ENCODE measurements at places on chromosomes 12 and 14.

GRCh38 chr12:2083008-2083407, 30.2 kb downstream of the CACNA1C start:
- no peak for DNase-seq

DNA sequence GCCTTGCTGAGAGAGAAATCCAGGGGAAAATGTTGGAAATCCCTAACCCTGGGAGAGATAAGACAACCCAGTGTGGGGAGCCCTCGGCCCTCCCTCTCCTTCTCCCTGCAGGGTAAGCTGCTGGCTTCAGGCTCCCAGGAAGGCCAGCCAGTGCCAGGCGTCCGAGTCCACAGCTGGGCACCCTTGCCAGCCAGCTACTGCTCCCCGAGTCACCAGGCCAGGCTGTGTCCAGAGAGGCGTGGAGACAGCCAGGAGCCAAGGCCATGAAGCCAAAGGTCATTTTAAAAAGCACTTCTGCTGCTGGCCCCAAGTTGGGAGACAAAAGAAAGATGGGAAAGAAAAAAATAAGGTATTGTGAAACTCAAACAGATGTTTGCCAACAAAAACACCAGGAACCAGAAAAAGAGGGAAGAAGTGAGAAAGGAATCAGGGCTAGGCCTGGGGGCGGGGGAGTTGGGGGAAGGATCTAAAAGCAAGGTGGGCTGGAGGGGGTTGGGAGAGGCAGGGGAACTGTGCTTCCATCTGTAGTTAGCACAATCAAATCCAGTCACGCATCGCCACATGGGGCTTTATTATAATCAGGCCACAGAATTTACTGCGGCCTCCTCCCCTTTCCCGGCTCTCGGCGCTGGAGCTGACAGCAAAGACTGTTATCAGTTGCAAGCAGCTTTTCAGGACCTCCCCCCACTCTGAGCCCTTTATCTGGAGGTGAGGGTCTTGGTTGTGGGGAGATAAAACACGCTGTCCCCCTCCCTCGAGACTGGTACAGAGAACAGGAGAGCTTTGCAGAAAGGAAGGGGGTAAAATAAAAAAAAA, 33.5 kb downstream of the RBM19 start:
- DNase-seq: no peak

DNA sequence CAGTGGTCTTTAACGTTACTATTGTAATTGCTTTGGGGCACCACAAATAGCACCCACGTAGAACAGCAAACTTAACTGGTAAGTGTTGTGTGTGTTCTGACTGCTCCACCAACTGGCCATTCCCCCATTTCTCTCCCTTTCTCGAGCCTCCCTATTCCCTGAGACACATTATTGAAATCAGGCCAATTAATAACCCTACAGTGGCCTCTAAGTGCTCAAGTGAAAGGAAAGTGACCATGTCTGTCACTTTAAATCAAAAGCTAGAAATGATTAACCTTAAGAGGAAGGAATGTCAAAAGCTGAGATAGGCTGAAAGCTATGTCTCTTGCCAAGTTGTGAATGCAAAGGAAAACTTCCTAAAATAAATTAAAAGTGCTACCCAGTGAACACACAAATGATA, 22.3 kb downstream of the PPP1R13B start:
- no peak for DNase-seq

DNA sequence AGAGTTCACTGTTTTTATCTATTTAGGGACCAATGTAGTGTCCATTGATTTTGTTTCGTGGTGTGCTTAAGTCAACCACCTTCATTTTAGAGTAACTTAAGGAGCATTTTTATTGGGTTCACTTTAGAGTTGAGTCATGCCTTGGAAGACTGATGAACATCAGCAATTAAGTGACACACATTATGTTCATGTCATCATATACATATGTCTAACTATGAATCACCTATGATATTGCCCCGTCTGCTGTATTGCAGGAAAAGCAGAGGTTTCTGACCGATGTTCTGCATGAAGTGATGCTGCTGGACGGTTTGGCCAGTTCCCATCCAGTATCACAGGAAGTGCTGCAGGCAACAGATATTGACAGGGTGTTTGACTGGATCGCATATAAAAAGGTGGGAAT, 227.1 kb downstream of the TRHDE start:
- DNase-seq: no peak

DNA sequence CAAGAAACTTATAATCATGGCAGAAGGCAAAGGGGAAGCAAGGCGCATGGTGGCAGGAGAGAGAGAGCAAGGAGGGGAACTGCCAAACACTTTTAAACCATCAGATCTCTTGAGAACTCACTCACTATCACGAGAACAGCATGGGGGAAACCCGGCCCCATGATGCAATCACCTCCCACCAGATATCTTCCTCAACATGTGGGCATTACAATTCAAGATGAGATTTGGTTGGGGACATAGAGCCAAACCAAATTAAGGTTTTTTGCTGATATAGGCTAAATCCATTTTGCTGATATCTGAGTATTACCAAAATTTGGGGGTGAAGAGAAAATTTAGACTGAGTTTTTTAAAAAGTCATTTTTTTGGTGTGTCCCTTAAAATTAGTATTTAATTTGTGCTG, 54.9 kb upstream of the TMX1 start:
- DNase-seq: no peak

DNA sequence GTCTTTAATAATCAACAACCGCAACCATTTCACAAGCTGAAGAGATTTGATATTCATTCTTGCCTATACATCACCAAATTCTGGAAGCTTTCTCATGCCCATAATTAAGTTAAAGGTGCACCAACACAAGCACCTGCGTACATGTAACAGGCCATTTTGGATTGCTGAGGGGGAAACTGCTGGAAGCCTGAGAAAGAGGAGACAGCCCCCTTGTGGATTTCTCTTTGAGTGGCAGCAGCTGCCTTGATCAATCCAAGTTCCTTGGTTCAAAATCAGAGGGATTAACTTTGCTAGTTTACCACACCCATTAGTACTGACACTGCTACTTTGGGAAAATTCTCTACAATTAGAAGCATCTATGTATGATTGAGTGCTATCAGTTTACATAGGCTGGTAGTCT, 321.1 kb downstream of the NOVA1 start:
- DNase-seq: no peak

- no peak for DNase-seq
Observed at GRCh38 chr12:109997393-109997792, 1.2 kb upstream of the GIT2 start.

DNA sequence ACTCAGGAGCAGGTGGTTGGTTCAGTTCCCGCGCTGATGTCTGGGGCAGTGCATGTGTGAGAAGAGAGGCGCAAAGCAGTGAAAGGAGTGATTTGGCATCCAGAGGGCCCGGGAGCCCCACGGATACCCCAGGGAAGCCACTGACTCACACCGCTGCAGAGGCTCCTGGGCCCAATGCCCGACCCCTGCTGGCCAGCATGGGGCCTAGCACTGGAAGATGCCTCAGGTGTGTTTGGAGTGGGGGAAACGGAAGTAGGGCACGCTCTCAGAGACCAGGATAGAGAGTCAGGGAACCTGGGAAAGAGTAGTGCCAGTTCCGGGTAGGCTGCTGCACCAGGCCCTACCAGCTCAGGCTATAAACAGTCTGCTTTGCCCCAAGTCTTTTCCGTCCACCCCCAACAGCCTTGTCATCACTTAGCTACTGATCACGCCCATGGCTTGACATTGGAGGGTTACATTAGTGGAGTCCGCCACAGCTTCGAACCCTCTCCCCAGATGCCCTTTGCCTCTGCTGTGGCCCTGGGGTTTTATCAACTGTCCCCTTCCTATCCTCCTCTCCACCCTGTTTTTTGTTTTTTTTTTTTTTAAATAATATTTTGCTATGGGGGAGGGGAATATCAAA, 9.5 kb upstream of the CSAD start:
- no peak for DNase-seq

GRCh38 chr12:946631-947030, 2.9 kb downstream of the RAD52 start:
- no peak for DNase-seq

DNA sequence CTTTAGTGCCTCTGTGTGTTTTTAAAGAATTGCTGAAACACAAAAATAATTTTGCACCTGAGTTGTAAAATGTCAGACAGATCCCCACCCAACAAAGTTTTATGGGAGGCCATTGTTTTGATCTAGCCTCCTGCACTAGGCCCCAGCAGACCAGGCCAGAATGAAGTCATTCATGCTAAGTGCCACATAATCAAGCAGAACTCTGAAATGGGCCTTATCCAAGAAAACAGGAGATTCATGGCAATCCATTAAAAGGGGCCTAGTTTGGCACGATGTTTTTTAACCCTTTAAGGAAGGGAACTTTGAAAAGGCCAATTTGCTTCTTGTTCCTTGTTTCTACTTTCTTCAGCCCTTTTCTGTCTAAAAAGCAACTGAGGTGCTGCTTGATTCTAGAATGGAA, 260.9 kb downstream of the ITPR2 start:
- no peak for DNase-seq

- no peak for DNase-seq
Observed at GRCh38 chr14:34951286-34951685, 31.5 kb upstream of the SRP54 start.

- DNase-seq: no peak
Observed at GRCh38 chr14:100764471-100765115, 37.9 kb downstream of the DLK1 start.

- no peak for DNase-seq
Observed at GRCh38 chr12:120759591-120760348, 34.1 kb downstream of the ACADS start.

DNA sequence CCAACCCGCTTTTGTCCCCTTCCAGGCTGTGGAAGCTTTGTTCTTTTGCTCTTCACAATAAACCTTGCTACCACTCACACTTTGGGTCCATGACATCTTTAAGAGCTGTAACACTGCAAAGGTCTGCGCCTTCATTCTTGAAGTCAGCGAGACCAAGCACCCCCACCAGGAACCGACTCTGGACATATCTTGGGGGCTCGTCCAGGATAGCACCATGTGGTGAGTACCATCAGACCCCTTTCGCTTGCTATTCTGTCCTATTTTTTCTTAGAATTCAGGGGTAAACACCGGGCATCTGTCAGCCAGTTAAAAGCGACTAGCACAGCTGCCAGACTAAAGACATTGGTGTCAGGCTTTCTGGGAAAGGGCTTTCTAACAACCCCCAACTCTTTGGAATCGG, 137.6 kb upstream of the PPFIA2 start:
- no peak for DNase-seq

DNA sequence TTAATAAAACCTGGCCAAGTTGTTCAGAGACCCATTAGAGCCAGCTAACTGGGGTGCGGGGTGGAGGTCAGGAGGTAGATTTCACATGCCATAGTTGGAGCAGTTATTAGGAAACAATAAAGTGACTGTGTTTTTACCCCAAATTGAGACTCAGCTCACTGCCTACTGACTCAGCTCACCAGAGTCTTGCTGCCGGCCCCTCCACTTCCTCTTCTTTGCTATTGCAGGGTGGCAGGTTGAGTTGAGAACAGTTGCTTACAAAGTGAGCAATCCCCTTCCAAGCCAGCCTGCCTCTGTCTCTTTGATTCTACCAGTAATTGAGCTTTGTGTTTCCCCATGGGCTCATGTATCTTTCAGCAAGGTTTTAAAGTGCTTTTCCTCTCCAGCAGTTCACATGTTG, 12.9 kb downstream of the ST8SIA1 start:
- DNase-seq: no peak

DNA sequence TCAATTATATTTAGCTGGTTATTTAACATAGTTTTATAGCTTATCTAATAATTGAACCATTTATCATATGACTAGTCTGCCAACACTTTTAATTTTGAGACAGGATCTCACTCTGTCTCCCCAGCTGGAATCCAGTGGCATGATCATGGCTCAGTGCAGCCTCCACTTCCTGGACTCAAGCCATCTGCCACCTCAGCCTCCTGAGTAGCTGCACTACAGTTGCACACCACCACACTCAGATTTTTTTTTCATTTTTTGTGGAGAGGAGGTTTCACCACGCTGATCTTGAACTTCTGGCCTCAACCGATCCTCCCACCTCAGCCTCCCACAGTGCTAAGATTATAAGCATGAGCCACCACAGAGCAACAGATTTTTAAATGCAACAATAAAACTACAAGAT, 151.4 kb upstream of the MDGA2 start:
- DNase-seq: no peak

- DNase-seq: no peak
Observed at GRCh38 chr12:82596483-82596882, 90.2 kb upstream of the TMTC2 start.

- DNase-seq: no peak
Observed at GRCh38 chr14:74548881-74549280, 55.3 kb downstream of the ISCA2 start.

DNA sequence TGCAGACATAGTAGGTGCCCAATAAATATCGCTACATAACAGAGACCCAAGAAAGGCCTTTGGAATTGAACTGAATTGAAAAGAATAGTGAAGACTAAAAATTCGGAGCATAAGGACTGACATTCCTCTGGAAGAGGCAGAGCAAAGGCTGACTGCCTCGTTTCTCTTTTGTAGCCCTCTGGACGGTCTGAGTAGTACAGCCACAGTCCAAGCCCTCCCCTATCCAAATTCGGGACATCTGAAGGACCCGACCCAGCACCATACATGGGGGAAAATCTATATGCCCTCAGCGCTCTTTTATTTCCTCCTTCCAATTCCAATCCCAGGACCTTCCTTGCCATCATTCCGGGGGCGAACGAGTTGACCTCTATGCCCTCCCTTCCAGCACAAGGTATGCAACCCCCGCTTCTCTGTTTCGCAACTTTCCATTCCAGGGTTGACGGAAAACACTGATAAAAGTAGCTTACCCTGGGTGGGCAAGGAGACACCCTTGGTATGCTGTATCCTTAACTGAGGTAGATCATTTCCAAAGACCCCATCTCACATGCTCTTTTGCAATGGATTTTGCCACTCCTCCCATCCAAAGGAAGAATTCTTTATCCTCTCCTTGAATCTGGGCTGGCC, 127.4 kb upstream of the MAP1LC3B2 start:
- no peak for DNase-seq

DNA sequence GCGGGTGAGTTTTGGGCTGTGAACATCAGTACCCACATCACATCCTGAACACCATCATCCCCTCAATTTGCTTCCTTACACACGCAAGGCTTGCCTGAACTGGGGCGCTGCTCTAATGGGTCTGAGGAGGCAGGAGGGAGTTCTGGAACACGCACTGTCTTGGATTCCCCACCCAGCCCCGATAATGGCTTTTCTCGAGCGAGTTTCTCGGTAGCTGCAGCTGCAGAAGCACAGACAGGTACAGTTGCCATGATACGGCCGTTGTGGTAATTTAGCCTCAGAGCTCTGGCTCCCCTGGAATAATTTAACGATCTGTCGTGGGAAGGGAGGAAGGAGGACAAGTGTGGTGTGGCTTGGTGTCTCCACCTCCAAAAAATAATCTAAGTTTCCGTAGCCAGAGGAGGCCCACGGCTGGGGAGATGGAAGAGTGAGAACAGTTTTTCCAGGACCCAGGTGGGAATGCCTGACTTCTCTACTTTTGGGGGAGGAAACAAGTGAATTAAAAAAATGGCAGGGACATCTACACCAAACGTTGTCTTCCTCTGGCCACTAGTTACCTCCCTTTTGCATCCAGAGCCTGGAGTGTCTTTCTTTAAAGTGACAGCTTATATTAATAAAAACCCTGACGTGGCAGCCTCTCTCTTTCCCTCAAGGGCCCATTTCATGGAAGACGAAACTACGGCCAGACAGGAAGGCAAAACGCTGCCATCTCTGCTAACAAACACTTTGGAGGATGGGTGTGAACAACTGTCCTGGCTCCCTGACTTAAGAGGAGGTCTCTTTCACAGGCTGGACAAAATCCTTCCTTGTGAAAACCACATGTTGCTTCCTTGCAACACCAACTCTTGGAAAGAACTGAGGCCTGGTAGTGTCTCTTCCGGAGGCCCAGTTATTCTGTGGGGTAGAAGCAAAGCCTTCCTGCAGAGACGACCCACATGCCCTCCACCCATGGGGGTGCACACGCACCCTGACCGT, 84.8 kb downstream of the RBM19 start:
- DNase-seq: no peak

GRCh38 chr12:104653730-104654664, 197.2 kb downstream of the CHST11 start:
- no peak for DNase-seq
